Thymus (tissue), 14 donors: ENCODE measurements at places on chromosomes 16 and 17. TPM values are rescaled to one million over a fixed set of nuclear protein-coding genes. Genes with fewer than 3 reads are reported as not detected.

GRCh38 chr16:69107316-69107962 is 2.0 kb downstream of the HAS3 start:
- no peak for DNase-seq

GRCh38 chr17:76805319-76805718 is 62.9 kb upstream of the MGAT5B start:
- no peak for DNase-seq

DNA sequence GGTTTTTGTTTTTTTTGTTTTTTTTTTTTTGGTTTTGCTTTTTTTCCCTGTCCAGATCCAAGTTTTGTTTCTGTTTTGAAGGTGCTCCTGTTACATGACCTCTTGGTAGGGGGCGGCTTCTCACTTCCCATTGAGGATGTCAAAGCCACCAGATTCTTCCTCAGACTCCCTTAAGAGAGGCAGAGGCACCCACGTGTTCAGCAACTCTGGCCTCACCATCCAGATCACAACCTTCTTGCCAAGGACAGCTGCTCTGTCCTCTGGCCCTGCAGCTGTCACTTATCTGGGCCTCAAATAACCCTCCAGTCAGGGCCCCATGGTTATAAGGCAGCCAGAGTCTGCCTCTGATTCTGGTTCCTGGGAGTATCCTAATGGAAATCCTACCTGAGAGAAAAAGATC is 208.5 kb downstream of the STX8 start:
- DNase-seq: no peak

The C17orf67 gene
- 14.0 TPM for polyA plus RNA-seq
